ENCODE measurements at places on chromosomes 12 and 14. TPM values are rescaled to one million over a fixed set of nuclear protein-coding genes. Genes with fewer than 3 reads are reported as not detected.

DNA sequence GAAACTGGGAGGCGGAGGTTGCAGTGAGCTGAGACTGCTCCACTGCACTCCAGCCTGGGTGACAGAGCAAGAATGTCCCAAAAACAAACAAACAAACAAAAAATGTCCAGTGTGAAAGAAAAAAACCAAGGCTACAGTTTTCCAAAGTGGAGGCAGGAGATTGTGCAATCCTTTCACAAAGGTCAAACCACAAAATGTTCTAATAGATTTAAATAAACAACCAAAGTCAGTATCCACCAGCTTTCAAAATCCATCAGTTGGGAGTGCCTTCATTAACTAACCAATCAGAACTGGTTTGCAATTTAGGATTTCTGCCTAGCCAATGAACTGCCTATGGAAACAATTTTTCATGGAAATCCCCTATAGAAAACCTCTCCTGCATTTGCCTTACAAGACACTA, 52.3 kb upstream of the TRIM9 start:
- no peak for DNase-seq

DNA sequence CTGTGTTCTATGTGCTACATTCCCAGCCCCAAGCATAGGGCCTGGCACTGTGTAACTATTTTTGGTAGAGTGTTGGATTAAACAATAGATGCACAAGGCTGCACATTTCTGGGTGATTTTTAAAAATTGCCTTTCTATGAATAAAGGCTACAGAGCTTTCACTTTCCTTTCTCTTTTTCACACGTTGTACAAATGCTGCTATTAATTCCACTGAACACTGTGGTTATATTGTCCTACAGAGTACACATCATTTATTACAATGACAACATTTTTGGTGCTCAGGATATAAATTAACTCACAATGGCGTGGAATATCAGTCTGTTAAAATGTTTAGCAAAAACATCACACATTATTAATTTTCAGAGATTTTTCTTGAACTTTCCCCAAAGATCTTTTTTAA, 3.6 kb upstream of the EML1 start:
- no peak for DNase-seq

DNA sequence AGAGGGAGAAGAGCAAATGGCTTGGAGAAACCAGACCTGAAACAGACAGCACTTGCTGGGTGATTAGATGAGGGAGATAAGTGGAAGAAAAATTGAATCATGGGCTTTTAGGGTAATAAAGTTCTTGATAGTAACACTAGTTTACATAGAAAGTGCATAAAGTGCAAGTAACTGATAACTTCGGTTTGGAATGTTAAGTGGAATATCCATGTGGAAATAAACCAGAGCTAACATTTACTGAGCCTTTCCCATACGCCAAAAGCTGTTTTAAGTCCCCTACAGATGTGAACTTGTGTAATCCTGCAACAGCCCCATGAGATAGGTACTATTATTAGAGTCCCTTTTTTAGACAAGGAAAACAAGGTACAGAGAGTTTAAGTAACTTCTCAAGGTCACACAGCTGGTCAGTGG, 77.1 kb upstream of the NUDT4 start:
- no peak for DNase-seq

The CLEC7A gene
- total RNA-seq, result 1.4 TPM

The GALNT8 gene
- total RNA-seq, result not detected

The ANO2 gene
- not detected for total RNA-seq
